ENCODE measurements at places on chromosomes 7 and 10. TPM values are rescaled to one million over a fixed set of nuclear protein-coding genes. Genes with fewer than 3 reads are reported as not detected.

HMX2 gene
- 1.1 TPM for total RNA-seq

CPED1 gene
- not detected for total RNA-seq

ACADSB gene
- total RNA-seq = 29.8 TPM

RET gene
- 0.67 TPM for total RNA-seq

NUTM2E gene
- not detected for total RNA-seq

GRCh38 chr10:132942101-132943057 lies at the start of gene CFAP46:
Gene CFAP46, minus strand, starts transcription at chr10:132942570. Its CDS starts 86 bp downstream, at chr10:132942484.
- H3K27ac ChIP-seq = no peak within 1 kb of the TSS
- peaks cover 6% of the 10 kb centered on the region for H3K4me1 ChIP-seq
- peaks cover 60% of the 10 kb centered on the region for H3K27me3 ChIP-seq
- peak; percentile 28 for DNase-seq
- no peaks in the 10 kb centered on the region for H3K36me3 ChIP-seq

DNA sequence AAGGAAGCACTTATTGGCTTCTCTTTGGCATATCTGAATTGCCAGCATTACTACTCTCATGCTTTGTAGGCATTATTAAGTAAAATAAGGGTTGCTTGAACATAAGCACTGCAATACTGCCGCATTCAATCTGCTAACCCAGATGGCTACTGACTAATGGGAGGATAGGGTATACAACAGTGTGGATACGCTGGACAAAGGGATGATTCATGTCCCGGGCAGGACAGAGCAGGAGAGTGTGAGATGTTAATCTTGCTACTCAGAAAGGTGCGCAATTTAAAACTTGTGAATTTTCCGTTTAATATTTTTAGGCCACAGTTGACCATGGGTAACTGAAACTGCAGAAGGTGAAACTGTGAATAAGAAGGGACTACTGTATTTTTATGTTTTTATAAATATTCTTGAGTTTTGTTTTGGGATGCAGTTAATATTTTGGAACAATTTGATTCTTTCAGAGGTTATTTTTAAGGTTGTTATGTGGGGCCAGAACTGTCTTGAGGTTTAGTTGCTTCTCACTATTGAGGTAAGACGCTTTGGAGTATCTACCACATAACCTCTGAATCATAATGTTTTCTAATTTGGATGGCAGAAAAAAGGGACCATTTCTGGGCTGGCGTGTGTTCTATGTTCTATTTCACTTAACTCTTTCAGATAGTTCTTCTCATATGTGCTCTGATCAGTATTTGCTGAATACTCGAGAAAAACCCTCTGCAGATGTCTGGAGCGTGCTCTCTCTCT lies 75.7 kb upstream of the SYPL1 start:
- H3K27ac ChIP-seq = no peak overlapping the region
- peaks cover 15% of the 10 kb centered on the region for H3K27me3 ChIP-seq
- H3K36me3 ChIP-seq = no peaks in the 10 kb centered on the region

GRCh38 chr10:36051500-36051991 lies 409.4 kb upstream of the FZD8 start:
- H3K4me3 ChIP-seq = no peak overlapping the region
- no peaks in the 10 kb centered on the region for H3K27me3 ChIP-seq
- H3K4me1 ChIP-seq = no peaks in the 10 kb centered on the region
- DNase-seq = no peak

DNA sequence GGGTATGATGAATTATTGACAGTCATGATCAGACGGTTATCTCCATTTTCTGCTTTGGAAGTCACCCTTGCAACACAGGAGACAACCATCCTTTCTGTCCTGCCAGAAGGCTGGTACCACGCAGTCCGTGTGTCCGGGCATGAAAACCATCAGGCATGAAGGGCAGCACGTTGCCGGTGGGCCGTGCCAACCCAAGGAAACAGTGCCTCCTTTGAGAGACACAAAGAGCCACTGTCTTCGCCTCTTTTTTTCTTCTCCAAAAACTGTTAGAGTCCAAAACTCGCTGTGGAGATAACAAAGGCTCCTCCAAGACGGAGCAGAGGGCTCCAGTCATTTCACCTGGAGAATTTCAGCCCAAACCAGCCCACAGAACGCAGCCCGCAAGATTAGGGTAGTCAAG lies 60.4 kb upstream of the ARHGAP21 start:
- no peaks in the 10 kb centered on the region for H3K36me3 ChIP-seq
- no peak for DNase-seq

DNA sequence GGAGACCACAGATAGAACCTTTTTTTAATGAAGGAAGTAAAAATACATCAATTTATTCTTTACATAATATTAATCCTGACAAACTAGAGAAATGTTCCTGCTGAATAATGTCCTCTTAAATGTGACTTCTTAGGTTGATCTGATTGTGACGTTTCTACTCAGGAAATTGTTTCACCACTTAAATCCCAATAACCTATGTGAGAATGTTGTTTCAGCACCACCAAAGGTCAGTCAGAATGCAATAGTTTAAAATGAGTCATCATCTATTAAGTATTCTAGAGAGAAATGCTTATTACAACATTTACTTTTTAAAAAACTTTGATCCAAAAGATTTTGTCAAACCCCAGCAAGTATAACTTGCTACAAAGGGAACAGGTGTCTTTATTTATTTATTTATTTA lies 155.4 kb upstream of the CACNA2D1 start:
- no peak for DNase-seq
- H3K36me3 ChIP-seq = no peaks in the 10 kb centered on the region
- H3K4me3 ChIP-seq = no peak overlapping the region
- H3K4me1 ChIP-seq = no peaks in the 10 kb centered on the region
